Esophagus (tissue), 2 donors: ENCODE measurements at places on chromosomes 6 and 20. TPM values are rescaled to one million over a fixed set of nuclear protein-coding genes. Genes with fewer than 3 reads are reported as not detected.

Gene MUC22
- 2.4 TPM for polyA plus RNA-seq

Gene FAM110A
- 24.6 TPM for polyA plus RNA-seq

Gene SEMG1
- polyA plus RNA-seq, result not detected

Gene GPLD1
- 0.29 TPM for polyA plus RNA-seq

Gene ZNF334
- 0.46 TPM for polyA plus RNA-seq

Gene SLA2
- polyA plus RNA-seq, result 0.55 TPM

Gene NHLRC1
- 1.4 TPM for polyA plus RNA-seq

Gene TBX18
- polyA plus RNA-seq, result 0.89 TPM

Gene COL12A1
- 18.2 TPM for polyA plus RNA-seq

Gene NCOA6
- 22.5 TPM for polyA plus RNA-seq

Gene ANKRD66
- not detected for polyA plus RNA-seq

Gene MPIG6B
- polyA plus RNA-seq, result 0.88 TPM

Gene COL21A1
- polyA plus RNA-seq, result 1.6 TPM

Gene TSPO2
- 0.04 TPM for polyA plus RNA-seq

Gene AVP
- not detected for polyA plus RNA-seq

Gene SIM1
- polyA plus RNA-seq, result not detected
